Vagina (tissue), 2 donors: ENCODE measurements at places on chromosomes 12 and 14.

DNA sequence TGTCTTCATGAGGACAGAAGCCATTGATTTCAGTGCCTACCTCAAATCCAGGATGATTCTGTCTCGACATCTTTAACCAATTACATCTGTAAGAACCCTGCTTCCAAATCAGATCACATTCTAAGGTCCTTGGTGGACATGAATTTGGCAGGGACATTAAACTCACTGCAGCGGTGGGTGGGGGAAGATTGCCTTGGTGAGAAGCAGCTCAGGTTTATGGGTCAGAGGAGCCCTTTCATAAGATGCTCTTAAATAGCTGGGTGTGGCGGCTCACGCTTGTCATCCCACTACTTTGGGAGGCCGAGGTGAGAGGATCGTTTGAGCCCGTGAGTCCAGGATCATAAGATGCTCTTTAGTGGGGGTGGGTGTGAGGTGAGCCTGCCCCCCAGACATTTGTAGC lies 42.9 kb downstream of the ELK3 start:
- DNase-seq: no peak

GRCh38 chr12:96487634-96488033 lies 1.7 kb upstream of the CFAP54 start:
- no peak for DNase-seq

DNA sequence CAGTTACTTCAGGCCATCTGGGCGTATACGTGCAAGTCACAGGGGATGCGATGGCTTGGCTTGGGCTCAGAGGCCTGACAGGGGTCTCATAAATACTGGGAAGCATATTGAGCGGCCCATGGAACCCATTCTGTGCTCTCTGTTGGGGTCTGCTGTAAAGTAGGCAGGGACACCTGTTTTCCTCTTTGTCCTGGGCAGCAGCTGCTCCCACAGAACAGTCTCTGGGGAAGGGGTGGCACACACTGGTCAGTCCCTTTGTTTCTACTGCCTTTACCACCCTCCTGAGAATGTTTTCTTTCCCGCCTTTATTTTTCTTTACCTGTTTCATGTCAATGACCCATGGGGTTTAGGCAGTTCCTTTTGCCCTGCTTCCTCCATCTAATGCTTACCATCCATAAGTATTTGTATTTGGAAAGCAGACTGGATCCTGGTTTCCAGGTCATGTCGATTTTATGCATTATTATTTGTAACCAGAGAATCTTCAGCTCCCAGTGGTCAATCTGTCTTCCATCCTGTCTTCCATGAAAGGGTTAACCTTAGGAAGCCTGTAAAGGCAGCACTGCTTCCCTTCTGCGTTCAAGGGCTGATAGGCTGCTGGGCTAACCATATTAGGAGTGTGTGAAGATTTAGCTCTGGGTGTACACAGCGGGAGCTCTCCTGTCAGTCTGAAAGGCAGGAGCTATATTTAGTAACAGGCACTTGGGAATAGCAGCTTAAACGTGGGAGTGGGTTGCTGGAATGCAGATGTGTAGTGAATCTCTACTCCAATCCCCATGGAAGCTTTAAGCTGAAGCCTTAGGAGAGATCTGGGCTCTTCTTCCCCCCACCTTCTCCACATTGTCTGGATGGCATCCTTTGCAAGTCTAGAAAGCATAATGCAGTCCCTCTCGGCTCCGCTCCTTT lies 124.0 kb downstream of the DYRK2 start:
- DNase-seq: no peak

- no peak for DNase-seq
These were observed 170.6 kb upstream of the CCDC196 start for GRCh38 chr14:66315548-66315947.

- no peak for DNase-seq
These were observed 58.3 kb upstream of the ARID2 start for GRCh38 chr12:45671254-45671653.

- DNase-seq: no peak
These were observed 4.0 kb upstream of the NAA25 start for GRCh38 chr12:112112409-112113133.

- no peak for DNase-seq
These were observed 1088.5 kb upstream of the TMEM132C start for GRCh38 chr12:127178463-127178862.

- no peak for DNase-seq
These were observed 36.9 kb downstream of the PSEN1 start for GRCh38 chr14:73173092-73173735.

GRCh38 chr12:117714203-117714602 lies 254.6 kb downstream of the KSR2 start:
- no peak for DNase-seq

GRCh38 chr14:89205137-89205740 lies 211.8 kb downstream of the FOXN3 start:
- peak; percentile 76 for DNase-seq

DNA sequence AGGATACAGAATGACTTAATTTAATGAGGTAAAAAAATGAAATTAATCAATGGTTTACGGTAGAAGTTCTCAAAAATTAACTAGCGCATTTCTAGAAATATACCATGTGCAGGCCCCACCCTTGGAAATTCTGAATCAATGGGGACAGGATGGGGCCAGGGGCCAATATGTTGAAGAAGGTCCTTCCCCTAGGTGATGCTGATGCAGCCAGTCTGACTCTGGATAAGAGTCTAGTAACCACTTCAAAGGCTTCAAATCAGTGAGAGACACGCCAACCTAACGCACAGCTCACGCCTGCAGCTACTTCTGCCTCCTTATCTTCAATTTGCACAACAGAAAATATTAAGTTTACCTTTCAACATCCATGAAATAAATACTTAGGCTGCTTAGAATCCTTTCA lies 14.9 kb downstream of the GIT2 start:
- no peak for DNase-seq

GRCh38 chr14:72104011-72104613 lies 171.9 kb downstream of the RGS6 start:
- DNase-seq: no peak

- DNase-seq: no peak
These were observed 124.4 kb upstream of the RTL1 start for GRCh38 chr14:101027966-101028365.

- no peak for DNase-seq
These were observed 85.3 kb upstream of the FLRT2 start for GRCh38 chr14:85444635-85445034.

DNA sequence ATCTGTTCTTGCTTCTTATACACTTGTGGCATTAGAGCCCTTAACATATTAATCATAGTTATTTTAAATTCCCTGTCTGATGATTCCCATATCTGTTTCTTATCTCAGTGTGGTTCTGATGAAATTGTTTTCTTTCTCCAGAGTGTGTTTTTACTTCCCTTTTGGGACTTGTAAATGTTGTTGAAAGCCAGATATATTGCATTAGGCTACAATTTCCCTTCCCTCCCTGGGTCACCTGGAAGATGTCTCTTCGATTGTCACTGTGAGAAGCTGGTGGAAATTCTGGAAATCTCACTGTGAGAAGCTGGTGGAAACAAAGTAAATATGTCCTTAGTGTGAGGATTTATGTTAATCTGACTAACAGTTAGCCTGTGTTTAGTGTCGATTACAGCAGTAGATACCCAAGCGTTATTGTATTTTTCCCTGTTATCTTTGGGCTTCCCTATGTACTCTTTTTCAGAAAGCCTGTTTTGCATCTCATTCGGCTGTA lies 717.3 kb downstream of the TRHDE start:
- no peak for DNase-seq

- no peak for DNase-seq
These were observed 8.8 kb downstream of the SUSD6 start for GRCh38 chr14:69620211-69620611.

DNA sequence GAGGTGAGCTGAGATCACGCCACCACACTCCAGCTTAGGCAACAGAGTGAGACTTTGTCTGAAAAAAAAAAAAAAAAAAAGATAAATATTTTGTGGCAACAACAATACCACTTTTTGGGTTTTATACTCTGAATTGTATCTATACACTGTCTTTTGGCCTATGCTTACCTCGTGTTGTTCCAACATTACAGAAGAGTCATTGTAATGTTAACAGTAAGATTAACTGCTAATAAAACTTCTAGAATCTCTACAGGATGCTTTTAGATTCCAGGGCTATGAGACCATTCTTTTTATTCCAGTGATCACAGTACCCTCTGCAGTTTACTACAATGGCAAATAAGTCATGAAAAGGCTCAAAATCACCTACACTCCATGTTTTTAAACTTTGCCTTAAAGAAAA lies 11.6 kb downstream of the IFT81 start:
- DNase-seq: no peak

- no peak for DNase-seq
These were observed 67.0 kb upstream of the CSRP2 start for GRCh38 chr12:76945867-76946266.

- no peak for DNase-seq
These were observed 51.7 kb upstream of the RTL1 start for GRCh38 chr14:100955201-100955600.

GRCh38 chr12:31317471-31318395 lies 8.2 kb downstream of the SINHCAF start:
- DNase-seq: no peak

DNA sequence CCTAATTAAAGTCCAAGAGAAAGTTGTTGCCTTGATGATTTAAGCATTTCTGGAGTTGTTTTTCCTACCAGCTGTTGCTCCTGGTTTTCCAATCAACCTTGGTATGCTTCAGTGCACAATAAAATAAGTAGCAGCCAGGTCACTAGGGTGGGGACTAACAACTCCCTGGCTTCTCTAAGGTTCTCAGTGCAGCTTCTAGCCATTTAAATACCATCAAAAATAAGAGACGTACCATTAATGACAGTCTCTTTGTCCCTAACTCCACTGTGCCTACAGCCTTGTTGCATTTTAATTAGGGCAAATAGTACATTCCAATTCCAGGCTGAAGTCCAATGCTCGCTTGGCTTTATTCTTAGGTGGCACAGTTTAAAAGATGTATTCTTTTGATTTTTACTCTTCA lies 11.8 kb downstream of the STON2 start:
- DNase-seq: no peak

DNA sequence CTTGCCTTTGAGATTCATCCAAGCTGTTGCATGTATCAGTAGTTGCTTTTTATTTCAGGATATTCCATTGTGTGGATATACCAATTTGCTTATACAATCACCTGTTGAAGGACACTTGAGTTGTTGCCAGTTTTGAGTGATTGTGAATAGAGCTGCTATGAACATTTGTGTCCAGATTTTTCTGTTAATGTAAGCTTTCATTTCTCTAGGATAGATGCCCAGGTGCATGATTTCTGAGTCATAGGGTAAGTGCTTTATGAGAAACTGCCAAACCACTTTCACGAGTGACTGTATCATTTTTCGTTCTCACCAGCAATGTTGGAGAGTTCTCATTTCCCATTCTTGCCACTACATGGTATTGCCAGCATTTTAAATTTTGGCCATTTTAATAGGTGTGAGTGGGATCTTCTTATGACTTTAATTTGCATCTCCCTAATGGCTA lies 434.6 kb upstream of the RGS6 start:
- DNase-seq: no peak

- DNase-seq: no peak
These were observed 14.3 kb upstream of the E2F7 start for GRCh38 chr12:77079631-77080030.

GRCh38 chr14:64279704-64280668 lies 14.2 kb downstream of the ESR2 start:
- no peak for DNase-seq

DNA sequence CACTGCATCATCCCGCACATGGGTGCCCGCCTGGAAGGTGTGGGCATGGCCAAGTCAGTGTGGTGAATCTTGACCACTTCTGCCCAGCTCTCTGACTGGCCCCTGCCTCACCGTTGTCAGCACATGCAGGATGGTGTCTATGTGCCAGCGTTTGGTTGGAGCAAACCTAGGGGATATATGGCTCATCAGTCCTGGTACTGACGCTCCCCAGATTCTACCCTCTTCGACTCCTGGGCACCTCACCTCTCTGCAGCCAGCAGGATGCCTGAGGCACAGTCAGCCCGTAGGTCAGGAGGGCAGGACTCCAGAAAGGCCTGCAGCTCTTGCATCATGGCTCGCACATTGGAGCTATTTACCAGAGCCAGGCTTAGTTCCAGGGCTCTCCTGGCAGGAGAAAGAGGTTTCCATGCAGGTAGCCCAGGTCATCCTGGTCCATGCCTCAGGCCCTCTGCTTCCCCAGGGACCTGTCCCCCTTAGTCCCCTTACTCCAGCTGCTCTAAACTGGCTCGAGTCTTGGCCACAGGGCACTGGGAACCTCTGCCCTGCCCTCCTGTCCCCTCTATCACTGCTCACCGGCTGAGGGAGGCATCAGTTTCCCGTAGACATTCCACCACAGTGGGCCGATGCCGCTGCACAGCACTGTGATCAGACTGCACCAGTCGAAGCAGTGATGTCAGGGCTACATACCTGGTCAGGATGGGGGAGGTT lies 4.0 kb downstream of the AP1G2 start:
- DNase-seq: no peak

DNA sequence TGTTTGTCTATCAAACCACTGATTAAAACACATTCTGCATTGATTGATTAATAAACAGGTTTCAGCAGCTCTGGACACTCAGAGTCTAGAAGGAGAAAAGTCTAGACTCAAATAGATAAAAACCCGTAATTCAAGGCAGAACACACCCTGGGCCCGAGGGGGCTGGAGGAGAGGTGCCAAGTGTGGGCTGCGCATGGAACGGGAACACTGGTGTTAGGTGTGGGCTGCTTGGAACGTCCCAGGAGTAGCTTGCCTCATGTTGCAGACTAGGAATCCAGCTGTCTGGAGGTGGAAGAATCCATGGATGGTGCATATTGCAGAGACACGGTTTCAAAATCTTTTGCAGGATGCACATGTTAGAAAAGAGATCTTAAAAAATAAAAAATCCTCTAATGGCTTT lies 223.0 kb downstream of the APAF1 start:
- no peak for DNase-seq

GRCh38 chr14:92459030-92459949 lies 54.3 kb upstream of the RIN3 start:
- peak; percentile 84 for DNase-seq

DNA sequence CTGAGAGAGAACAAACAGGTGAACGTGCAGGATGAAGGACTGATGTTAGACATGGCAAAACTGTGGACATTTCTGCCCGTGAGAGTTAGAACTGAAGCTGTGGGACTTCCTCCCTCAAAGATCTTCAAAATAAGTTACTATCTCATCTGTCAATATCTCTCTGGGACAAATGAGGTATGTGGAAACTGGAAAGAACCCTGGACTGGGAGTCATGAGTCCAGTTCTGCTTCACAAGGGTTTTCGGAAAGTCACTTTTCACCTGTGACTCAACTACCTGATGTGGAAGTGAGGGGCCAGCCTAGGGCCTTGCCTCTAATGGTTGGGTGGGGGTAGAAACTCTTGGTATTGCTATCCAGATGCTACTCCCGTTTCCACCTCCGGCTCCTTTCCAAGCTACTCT lies 47.3 kb downstream of the RAB35 start:
- DNase-seq: no peak

DNA sequence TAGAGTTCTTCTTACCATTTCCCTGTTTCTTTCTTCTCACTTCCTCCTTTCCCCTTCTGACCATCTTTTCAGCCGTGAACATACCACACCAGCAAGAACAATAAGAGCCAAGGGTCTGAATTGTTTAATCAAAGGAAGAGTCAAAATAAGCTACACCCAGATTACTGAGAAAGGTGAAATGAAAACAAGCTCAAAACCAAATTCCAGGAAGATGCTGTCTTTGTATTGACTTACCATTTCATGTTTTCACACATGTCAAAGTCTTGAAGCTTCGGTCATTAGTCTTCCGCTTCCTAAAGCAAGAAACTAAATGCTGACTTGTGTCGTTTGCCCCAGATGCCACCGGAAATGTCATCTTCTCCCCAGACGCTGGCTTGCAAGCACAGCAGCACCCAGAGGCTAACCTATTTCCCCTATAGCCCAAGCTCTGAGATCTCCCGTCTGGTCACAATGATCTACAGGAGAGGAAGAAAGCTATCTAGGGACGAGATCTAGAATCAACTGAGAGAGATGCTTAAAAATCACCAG lies 136.5 kb upstream of the AMIGO2 start:
- DNase-seq: no peak
